Frontal cortex (tissue), 4 donors: ENCODE measurements at places on chromosomes 3 and 15. TPM values are rescaled to one million over a fixed set of nuclear protein-coding genes. Genes with fewer than 3 reads are reported as not detected.

RTP3 gene
- total RNA-seq = not detected

SPTSSB gene
- 3.3 TPM for total RNA-seq

PLSCR5 gene
- total RNA-seq = under 0.01 TPM

GOLGA6L6 gene
- total RNA-seq = not detected

MOBP gene
- 0.41 TPM for total RNA-seq

CASR gene
- not detected for total RNA-seq

C3orf85 gene
- not detected for total RNA-seq

DNA sequence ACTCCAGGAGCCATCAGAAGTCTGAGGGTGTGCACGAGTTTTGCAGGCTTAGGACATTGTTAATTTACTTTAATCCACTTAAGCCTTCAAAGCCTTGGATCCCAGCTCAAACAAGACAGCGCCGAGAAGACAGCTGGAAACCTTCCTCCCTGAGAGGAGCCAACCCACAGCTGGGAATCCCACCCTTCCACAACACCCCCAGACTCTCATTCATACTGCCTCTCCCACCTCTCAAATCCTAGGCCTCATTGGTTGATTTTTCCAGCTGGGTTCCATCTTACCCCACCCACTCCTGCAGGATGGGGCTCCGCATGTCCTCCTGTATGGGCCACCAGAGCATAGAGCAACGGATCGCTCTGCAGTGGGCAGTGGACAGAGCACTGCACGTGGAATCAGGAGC, 80.4 kb downstream of the SEMA5B start:
- no peak for DNase-seq

GRCh38 chr15:26888761-26889160, 21.9 kb downstream of the GABRA5 start:
- peak; percentile 27 for DNase-seq

DNA sequence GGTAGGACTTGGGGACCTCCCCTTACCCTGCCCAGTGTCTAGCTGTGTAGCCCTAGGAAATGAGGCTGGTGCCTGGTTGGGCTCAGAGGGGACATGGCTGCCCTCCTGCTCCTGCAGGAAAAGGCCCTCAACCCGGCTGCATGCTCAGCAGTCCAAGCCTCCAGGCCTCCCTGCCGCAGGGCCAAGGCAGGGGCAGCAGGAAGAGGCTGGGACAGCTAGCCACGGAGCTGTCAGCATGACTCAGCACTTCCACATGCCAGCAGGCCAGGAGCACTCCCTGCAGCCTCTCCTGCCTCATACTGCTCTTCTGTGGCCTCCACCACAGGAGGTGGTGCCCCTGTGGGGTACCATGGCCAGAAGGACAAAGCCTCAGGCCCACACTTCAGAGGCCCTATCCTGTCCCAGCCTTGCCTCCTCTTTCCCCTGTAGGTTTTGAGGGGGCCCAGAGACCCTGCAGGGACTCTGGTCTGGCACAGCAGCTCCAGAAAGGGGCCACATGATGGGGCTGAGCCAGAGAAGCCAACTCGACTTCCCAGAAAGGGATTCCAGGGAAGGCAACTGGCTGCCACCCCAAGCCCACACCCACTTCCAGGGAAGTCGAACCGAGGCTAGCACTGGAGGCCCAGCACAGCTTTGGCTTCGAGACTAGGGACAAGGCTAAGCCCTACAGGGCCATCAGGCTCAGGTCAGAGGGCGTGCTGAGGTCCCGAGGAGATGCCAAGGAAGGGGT, 19.5 kb downstream of the TKT start:
- peak; percentile 72 for DNase-seq

- no peak for DNase-seq
These were observed 20.2 kb upstream of the SLC6A20 start for GRCh38 chr3:45816544-45816943.

DNA sequence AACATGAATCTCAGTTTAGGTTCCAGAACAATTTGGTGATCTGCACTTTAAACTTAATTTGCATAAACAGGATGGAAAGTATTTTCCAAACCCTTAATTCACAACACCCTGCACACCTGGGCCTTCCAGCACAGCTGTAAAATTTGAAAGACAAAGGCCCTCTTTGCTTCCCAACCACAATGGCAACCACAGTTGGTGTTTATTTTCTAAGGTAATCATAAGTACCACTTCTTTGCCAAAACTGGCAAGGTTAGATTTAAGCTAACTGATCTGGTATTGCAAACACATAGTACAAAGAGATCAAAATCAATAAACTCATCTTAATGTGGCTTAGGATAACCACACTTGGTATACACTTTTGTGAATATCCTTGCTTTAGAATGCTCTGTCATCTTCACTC, 4.1 kb downstream of the LRIG1 start:
- DNase-seq = no peak

- no peak for DNase-seq
These were observed 76.5 kb downstream of the KLF13 start for GRCh38 chr15:31403096-31403495.

DNA sequence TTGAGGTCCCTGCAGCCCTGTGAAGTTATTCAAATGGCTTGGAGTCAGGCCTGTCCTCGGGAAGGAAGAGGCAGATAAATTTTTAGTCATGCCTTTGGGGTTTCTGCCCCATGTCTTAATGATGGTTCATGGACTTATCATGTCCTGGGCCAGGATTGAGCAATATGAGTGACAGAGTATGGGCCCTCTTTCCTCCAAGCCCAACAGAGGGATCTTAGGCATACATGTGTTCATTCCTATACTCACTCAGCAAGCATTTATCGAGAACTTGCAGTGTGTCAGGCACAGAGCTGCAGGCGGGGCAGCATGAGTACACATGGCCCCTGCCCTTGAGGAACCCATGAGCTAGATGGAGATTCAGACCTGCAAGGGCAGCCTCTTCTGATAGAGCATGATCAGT, 6.2 kb downstream of the ESYT3 start:
- DNase-seq = no peak

DNA sequence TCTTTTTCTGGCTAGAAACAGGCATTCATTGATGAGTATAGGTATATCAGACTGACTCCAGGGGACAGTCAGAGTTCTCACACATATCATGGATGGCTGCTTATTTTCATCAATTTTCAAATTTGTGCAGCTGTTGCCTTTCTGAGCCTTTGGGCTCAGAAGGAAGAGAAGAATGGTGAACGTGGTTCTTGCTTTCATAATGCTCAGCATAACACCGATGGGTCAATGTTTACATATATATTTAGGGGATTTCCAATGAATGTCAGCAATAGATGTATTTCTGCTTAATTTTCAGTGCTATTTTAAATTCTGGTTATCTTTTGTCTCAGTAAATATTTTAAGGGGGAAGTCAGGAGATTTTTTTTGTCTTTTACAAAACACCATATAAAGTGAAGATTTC, 581.4 kb upstream of the DPPA4 start:
- no peak for DNase-seq

- no peak for DNase-seq
These were observed 14.4 kb downstream of the ABHD17C start for GRCh38 chr15:80709542-80709941.
